Gastrocnemius medialis (tissue), 4 donors: ENCODE measurements at places on chromosomes 1 and 21.

GRCh38 chr1:172404121-172404520 is 16.4 kb upstream of the C1orf105 start:
- DNase-seq, result no peak

GRCh38 chr1:78441921-78442320 is 48.9 kb upstream of the PTGFR start:
- DNase-seq, result no peak

GRCh38 chr1:174053826-174054225 is 31.7 kb upstream of the RC3H1 start:
- no peak for DNase-seq

GRCh38 chr1:192741095-192741494 is 67.7 kb upstream of the RGS2 start:
- no peak for DNase-seq

- no peak for DNase-seq
These were observed 28.1 kb downstream of the PADI4 start for GRCh38 chr1:17335821-17336710.

DNA sequence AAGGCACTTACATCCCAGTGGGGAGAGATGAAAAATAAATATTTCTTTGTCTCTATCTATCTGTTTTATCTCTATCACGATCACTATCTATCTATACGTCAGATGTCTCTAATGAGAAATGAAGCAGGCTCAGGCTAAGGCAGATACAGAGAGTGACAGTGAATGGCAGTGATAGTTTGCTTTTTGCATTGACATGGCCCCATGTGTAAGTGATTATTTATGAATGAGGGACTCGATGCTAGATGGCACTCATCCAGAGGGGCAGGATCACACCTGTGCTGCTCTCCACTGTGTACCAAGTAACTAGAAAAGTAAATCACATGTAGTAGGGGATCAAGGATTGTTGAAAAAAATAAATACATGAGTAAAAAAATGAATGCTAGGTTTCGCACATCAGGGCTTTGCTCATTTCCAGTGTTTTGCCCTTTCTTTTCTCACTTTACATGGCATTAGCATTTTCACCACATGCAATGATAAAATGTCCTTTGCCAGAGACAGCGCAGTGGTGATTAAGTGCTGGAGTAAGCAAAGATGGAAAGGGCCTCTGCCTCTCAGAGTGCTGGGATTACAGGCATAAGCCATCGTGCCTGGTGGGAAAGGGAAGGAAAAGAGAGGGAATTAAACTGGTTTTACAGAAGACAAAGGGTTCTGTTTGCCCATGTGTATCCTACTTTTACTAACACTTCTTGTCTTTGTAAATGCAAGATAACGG is 16.5 kb downstream of the TBX19 start:
- no peak for DNase-seq

DNA sequence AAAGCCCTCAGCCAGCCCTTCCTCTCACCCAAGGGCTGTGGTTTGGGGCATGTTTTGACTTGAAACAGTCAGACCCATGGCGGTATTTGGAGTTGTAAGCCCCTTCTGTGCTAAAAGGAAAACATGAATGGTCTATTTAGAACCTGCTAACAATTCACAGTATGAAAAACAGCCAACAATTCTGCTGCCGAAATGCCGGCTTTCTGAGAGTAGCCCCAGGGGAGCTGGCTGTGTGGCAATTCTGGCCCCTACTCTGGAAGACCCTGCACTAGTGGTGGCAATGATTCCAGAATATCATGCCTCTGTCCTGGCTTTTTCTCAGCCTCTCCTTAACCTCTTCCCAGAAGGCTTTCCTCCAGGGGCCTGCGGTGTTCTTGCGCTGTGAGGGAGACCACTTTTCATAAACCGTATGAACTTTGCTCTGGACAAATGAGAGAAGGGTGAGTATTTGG is 118.7 kb downstream of the EDEM3 start:
- DNase-seq, result no peak

GRCh38 chr1:94608142-94608851 is 66.7 kb upstream of the F3 start:
- no peak for DNase-seq

DNA sequence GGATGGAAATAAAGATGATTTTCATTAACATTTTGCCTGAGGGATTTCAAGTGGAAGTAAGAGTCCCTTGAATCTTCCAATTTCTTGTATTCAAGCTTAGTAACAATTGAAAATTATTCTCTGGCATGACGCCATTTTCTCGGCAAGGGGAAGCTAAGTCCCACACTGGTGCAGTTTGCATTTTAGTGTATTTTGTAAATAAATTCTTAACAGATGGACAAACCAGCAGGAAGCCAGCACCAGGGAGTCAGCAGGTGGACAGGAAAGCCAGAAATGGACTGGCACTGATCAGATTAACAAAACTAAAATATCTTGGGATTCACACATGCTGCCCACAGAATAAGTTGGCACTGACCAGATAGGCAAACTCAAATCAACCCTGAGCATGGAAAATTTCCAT is 311.3 kb downstream of the LRRIQ3 start:
- DNase-seq, result no peak
